ENCODE measurements at places on chromosomes 13 and 19.

- no peak for DNase-seq
Measured at GRCh38 chr19:11626252-11626651, 29.0 kb downstream of the ZNF627 start.

DNA sequence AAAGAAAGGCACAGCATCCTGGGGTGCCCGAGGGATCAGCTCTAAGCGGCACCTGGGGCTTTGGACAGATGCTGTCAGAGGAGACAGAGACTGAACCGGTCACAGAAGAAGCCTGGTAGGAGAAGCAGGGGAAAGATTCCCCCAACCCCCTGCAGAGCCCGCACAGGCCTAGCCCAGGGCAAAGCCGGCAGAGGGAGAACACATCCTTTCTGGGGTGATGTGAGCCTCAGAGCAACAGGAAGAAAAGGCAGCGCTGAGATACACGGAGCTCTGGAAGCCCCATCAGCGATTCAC, 101.2 kb downstream of the CRYL1 start:
- DNase-seq, result no peak

DNA sequence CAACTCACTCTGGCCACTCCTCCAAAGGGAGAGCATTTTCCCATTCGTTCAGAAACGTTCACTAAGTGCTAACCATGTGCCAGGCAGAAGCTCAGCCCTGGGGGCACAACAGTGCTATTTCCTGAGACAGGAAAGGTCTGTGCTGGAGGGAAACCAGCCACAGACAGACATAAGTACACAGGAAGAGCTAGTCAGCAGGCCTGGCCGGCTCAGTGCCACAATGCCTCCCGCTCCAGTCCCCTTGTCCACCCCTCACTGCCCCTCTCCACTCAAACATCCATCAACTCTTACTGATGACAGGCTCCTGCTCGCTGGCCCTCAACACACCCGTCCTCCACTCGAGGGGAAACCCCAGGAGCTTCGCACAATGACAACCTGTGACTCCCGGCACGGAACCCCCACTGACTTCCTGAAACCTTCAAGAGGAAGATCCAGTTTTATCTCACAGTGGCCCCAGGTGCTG, 11.3 kb upstream of the PLA2G4C start:
- DNase-seq, result no peak

- DNase-seq, result no peak
Measured at GRCh38 chr13:31530922-31531321, 208.4 kb upstream of the RXFP2 start.

- no peak for DNase-seq
Measured at GRCh38 chr19:58380037-58380661, 681 bp downstream of the ZNF837 start.

GRCh38 chr19:35033067-35034004, 3.1 kb downstream of the SCN1B start:
- no peak for DNase-seq

- DNase-seq, result no peak
Measured at GRCh38 chr13:77389625-77390000, 62.7 kb upstream of the MYCBP2 start.

DNA sequence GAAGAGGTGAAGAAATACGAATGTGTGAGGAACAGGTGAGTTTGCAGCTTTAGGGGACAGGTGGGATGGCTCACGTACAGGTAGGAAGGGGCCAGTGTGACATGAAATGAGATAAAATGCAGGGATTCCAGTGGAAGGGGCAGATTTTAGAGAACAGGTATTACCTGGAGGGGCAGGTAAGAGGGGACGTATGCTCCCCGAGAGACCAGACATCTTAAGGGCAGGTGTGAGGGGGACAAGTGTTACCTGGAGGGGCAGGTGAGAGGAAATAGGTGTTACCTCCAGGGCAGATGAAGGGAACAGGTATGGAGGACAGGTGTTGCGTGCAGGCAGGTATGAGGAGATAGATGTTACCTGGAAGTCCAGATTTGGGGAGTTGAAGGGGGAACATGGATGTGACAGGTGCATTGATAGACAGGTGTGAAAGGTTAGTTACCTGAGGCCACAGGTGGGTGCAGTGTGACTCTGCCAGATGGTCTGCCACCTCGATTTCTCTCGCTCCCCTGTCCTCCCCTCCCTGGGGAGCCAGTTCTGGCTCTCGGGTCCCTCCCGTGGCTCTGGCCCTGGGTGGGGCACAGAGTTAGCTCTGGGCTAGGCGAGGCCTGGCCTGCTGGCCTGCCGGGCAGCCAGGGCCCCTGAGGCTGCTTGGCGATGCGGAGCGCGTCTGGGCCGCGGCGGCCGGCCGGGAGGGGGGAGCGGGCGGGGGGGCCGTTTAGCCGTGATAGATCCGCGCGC, 2.1 kb downstream of the ERFL start:
- DNase-seq, result no peak

DNA sequence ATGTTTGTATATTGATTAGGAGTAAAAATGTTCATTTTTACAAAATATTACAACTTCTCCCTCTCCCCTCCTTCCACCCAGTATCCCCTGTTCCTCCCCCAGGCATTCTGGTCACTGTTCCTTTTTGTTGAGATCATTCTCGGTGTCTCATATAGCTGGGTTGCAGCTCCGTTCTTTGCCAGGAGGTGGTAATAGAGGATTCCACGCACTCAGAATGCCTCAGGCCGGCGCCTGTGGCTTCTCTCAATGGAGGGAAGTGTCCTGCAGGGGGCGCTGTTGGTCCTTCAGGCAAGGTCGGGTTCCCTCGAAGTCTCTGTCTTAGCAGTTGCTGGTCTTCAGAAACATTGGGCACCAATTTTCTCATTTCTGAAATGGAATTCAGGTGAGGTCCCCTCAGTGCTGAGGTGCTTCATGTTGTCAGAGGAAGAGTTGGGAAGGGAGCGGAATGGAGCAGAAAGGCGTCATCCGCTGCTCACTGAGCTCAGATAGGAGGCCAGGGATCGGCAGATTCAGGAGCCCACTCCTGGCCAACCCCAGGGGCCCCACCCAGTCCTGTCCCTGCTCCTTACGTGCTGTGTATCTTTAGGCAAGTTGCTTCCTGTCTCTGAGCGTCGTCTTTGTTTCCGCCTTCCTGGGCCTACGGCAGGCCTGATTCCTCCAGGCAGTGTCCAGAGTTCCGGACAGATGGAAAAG, 10.3 kb upstream of the GARIN5A start:
- no peak for DNase-seq

- DNase-seq, result no peak
Measured at GRCh38 chr19:13864667-13865570, 12.0 kb upstream of the NANOS3 start.

GRCh38 chr19:35643255-35644205, 2.0 kb downstream of the ETV2 start:
- DNase-seq, result peak; percentile 86

DNA sequence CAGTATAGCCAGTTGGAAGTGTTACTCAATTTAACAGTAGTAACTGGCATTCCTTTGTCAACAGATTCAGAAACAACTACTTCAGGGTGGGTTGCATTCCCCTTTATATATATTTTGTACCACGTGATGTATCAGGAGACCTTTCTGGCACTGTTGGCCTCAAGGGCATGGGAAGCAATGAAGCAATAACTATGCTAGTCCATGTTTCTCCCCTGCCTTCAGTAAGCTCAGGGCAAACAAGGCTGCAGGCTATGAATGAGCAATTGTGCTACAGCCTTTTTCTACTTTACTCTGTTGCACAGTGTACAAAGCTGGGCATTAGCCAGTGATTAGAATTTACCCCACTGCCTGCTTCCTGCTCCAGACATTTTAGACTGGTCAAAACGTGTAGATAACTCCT, 348.8 kb downstream of the GPC5 start:
- DNase-seq, result no peak

- no peak for DNase-seq
Measured at GRCh38 chr19:49858088-49858985, 7.4 kb downstream of the PTOV1 start.

DNA sequence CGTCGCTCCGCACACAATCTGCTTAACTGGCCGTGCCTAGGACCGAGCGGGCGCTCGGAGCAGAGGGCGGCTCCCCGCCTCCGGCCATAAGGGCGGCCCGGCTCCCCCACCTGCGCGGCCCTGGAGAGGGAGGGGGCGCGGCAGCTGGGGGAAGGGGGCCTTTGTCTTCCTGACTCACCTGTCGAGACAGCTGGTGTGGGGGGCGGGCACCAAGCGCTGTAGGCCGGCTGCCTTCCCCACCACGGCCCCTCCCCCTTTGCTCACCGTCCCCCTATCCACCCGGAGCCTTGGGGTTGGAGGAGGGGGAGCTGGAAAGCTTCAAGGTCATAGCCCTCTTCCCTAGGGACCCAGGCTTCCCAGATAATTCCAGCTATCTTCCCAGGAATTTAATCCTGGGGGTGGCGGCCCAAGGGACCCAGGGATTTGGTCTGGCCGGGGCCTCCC, 1.2 kb downstream of the VASP start:
- DNase-seq, result no peak

GRCh38 chr13:99463646-99464397, 37.5 kb upstream of the TM9SF2 start:
- no peak for DNase-seq

GRCh38 chr19:9171393-9171991, 7.3 kb upstream of the OR7D2 start:
- no peak for DNase-seq

- peak; percentile 74 for DNase-seq
Measured at GRCh38 chr13:42969565-42970172, 22.4 kb downstream of the EPSTI1 start.

DNA sequence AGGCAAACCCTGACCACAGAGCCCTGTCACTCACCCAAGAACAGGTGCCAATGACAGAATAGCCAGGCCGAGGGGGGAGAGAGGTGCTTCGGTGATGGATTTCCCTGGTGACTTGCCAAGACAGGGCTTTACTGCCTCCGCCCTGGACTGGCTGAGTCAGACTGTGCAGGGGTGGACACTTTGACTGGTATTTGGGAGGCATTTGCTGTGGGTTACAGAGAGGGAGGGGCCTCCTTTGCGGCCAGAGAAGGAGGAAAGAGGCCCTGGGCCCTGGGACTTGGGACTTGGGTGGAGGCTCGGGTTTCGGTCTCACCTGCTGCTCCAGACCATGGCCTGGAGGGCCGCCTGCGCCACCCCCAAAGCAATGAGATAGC, 4.6 kb upstream of the EPS8L1 start:
- peak; percentile 24 for DNase-seq

GRCh38 chr13:102675115-102675514, 19.7 kb downstream of the METTL21C start:
- DNase-seq, result no peak

DNA sequence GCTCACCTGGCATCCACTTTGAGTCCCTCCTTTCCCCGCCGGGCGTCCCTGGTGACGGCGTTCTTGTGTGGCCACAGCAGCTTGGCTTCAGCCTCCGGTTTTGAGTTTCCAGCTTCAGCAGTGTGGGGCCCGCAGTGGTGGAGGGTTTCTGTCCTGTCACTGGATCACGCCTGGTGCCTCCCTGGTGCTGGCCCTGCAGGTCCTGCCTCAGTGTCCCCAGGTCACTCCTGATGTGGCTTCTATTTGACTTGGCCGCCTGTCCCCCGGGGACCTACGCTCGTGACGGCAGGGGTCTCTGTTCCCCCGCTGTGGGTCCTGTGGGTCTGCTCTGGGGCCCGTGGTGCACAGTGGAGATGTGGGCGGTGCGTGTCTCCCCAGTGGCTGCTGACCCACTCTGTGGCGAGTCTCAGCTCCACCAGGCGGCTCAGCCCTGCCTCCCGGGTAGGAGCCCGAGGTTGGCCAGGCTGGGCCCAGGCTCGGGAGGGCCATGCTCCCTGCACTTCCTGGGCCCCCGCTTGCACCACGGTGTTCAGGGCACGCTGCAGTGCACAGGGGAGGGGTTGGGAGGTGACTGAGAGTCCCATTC, 1.9 kb downstream of the ATP4B start:
- DNase-seq, result no peak

DNA sequence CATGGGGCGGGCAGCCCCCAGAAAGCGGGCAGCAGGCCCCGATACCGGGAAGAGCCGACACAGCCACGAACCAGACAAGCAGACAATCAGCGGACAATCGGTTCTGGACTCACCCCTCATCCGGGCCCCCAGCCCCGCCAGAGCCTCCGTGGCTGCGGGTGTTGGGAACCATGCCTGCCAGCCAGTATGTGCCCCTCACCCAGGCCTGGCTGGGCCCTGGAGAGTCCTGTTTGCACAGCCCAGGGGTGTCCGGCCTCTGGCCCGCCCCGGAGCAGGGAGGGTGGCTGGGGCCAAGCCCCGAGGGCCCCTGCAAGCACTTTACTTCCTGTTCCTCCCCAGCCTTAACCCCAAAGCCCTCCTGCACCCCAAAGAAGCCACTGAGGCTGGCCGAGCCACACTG, 7.8 kb downstream of the PODNL1 start:
- DNase-seq, result no peak

DNA sequence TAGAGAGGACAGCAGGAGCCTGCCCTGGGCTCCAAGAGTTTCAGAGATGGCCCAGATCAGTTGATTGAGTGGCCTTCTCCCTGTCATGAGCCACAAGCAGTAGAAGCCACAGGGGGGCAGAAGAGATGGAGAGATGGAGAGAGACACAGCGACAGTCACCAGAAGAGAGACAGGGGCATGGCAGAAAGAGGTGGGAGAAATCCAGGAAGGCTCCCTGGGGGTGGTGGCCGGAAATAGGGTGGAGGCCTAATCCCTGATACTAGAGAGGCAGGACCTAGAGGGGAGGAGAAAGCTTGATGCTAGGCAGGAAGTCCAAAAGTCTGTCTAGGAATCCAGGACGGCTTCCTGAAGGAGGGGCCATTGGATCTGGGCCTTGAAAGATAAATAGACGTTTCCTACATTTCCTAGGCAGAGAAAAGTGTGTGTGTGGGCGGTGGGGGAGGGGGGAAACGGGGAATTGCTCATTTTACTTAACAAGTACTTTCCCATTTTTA, 9.6 kb upstream of the TPM4 start:
- no peak for DNase-seq

GRCh38 chr13:26011996-26012821, 39.6 kb downstream of the SHISA2 start:
- DNase-seq, result no peak

GRCh38 chr19:21947775-21948174, 63.0 kb downstream of the ZNF208 start:
- no peak for DNase-seq

DNA sequence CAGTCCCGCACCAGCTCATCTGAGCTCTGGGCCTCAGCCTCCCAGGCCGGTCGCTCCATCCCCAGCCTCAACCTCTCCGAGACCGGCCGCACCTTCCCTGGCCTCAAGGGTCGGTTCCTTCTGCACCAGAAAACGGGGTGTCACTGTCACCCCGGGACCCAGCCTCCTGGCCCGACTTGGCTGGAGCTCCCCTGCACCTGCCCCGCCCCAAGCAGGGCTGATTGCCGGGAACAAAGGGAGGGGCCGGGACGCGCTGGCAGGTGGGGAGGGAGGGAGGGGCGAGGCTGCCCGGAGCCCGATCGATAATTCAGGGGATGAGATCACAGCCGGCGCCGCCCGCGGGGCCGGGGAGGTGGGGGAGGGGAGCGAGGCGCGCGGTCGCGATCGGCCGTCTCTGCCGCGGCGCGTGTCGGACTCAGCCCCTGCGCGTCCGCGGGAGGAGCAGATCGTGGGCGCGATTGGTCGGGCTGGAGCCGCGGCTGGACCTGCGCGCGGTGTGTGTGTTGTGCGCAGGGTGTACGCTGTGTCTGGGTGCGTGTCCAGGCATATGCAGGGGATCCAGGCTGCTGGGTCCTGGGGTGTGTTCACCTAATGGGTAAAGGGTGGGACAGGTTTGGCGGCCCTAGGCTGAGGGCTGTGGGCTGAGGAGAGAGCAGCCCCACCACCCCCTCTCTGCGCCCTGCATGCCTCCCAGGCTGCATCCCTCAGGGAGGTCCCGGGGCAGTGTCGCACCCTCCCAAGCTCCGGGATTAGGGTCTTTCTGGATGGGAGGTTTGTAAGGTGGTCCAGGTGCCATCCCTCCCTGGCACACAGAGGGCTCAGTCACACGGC, 1.1 kb upstream of the SHC2 start:
- peak; percentile 69 for DNase-seq
